ENCODE measurements at places on chromosomes 5 and 9.

DNA sequence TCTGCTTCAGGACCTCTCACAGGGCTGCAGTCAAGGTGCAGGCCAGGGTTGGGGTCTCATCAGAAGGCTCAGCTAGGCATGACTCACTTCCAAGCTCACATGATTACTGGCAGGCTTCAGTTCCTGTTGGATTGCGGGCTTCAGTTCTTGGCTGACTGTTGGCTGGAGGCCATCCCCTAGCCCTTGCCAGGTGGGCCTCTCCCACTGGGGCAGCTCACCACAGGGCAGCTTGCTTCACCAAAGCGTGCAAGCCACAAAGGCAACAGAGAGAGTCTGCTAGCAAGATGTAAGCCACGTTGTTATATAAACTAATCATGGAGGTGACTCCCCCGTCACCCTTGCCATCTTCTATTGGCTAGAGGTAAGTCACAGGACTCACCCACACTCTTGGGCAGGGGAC, 14.4 kb downstream of the CPLX2 start:
- DNase-seq = no peak

DNA sequence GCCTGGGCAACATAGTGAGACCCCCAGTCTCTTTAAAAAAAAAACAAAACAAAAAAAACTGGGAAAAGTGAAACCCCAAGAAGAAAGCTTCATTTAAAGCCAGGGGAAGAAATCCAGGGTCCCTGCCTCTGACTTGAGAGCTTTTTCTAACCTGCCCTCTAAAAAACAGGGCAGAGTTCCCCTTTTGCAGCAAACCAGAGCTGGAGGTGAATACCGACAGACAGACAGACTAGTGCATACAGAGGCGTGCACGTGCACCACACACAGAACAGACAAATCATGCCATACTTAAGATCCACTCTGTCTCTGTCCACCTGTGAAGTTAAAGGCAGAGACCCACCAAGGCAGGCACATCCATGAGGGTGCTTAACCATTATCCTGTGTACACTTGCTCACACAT, 11.7 kb upstream of the AQP3 start:
- DNase-seq = no peak

- peak; percentile 86 for DNase-seq
These were observed 12.6 kb upstream of the TNIP1 start for GRCh38 chr5:151093476-151093889.

GRCh38 chr9:83336706-83337105, 201.5 kb downstream of the FRMD3 start:
- DNase-seq = no peak

DNA sequence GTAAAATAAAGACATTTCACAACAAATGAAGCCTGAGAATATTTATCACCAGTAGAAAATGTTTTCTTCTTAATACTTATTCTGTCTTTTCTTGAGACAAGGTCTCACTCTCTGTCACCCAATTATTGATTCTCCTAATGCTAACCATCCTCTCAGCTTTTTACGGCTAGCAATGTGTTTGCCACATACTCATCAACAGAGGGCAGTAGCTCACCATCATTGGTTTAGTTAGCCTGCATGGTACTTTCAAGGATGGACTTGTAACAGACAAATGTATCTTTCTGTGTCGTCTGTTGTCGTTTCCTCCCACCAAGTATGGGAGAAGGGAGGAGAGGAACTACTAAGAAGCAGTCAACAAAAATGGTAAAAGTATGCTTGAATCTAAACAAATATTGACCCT, 5.9 kb upstream of the ACO1 start:
- peak; percentile 62 for DNase-seq

GRCh38 chr5:40797273-40798011, 732 bp downstream of the PRKAA1 start:
- DNase-seq = peak; percentile 75

- DNase-seq = no peak
These were observed 138.2 kb downstream of the PIP5K1B start for GRCh38 chr9:68843239-68843638.

GRCh38 chr9:112971415-112971814, 40.6 kb downstream of the ZNF883 start:
- DNase-seq = peak; percentile 16

GRCh38 chr5:81424728-81425127, 30.8 kb upstream of the ACOT12 start:
- DNase-seq = no peak

DNA sequence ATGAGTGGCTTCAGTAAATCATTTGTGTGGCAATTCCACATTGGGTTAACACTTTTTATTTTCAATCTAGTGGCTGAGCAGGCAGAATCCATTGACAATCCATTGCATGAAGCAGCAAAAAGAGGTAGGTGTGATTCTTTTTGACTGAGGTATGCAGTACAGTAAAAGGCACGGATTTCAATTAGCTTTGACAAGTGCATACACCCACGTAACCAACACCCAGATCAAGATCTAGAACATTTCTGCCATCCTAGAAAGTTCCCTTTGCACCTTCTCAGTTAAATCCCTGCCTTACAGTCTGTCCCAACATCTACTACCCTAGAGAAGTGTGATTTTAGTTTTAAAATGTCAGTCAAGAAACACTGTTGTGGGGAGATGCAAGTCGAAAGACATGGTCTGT, 43.4 kb downstream of the OSTF1 start:
- no peak for DNase-seq
